RWPE1 (cell line): ENCODE measurements at places on chromosomes 12 and 14.

- DNase-seq, result no peak
Observed at GRCh38 chr12:93682846-93683261, 5.7 kb downstream of the CRADD start.

DNA sequence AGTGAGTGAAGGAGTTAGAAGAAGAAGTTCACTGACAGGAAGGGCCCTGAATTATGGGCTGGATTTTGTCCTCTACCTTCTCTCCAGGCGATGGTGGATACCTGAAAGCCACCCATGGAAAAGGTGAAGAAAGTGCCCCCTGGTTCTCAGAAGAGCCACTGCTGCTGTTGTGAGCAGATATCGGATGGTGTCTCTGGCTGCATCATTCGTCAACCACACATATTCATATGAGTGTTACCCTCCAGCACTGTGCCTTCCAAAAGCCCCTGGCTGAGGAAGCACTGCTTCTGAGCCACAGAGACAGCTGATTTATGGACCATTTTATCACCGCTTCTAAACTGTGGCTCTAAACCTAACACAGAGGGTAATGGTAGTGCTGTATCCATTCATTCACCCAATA is 2.0 kb upstream of the ACTN1 start:
- DNase-seq, result no peak

GRCh38 chr12:66587912-66588311 is 91.0 kb downstream of the GRIP1 start:
- DNase-seq, result no peak

DNA sequence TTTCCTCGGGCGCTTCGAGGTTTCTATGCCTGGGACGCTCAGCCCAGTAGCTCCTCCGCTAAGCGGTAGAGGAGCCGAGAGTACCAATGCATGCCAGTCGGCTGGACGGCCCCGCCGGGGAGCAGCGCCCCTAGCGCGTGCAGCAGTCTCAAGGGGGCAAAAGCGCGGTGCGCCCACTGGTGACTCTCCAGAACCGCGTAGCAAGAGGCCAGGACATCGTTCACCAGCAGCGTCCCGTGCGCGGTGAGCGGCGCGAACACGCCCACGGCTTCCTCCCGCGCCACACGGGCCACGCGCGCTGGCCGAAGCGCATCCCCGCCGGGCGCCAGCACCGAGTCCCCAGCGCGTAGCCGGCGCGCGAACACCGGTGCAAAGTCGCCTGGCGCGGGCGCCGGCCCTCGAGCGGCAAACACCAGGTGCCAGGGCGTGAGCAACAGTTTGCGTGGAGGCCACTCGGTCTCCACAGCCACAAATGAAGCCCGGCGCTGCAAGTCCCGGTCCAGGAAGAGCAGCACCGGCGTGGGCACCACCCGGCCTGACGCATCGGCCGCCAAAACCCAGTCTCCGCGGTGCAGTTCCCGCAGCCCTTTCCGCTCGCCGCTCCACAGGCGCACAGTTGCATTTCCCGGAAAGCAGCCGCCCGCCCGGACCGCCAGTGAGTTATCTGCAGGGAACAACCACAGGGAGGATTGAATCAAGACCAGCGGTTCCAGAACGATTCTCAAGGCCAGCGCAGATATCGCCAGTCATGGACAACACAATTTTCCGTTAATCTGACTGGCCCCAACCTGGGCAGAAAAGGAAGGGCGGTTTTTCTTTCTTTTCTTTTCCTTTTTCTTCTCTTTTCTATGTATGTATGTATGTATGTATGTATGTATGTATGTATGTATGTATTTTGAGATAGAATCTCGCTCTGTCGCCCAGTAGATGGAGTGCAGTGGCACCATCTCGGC is 4.5 kb downstream of the DHH start:
- DNase-seq, result no peak

DNA sequence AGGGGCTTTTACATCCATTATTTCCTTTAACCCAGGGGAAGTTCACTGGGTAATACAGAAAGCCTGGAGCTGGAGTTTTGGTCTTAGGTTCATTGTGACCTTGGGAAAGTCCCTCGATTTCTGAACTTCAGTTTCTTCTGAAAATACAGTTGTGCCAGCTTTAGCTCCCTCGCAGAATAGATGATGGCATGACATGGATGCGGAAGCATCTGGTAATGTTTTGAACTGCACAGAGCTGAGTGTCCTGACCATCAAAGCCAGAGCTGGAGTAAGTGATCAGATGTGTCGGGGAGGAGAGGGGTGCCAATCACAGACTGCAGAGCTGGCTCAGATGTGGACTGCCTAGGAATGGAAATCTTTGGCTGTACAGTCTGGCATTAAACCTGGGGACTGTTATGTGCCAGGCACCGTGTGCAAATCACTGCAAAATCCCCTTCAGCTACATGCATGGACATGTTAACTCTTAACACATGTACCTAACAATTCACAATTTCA is 180.9 kb downstream of the ETV6 start:
- no peak for DNase-seq

DNA sequence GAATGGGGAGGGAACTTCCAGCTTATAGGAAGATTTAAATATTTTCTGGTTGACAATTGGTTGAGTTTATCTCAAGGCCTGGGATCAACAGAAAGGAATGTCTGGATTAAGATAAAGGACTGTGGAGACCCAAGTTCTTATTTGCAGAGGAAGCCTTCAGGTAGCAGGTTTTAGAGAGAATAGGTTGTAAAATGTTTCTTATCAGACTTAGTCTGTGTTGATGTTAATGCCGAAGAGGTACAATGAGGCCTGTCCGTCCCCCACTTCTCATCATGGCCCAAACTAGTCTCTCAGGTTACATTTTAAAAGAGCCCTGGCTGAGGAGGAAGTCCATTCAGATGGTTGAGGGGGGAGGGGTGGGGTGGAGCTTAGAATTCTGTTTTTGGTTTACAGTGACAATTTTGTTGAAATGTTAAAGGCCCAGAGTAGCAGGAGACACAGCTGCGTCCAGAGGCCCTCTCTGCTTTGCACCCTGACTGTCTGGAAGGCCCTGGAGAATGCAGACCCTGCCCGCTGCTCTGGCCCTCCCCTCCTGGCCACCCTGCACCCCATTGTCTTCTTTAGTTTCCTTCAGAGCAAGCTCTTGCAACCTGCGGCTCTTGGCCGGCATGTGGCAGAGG is 672.5 kb upstream of the TMEM132C start:
- DNase-seq, result no peak

GRCh38 chr12:10705655-10706054 is 17.5 kb downstream of the YBX3 start:
- no peak for DNase-seq

DNA sequence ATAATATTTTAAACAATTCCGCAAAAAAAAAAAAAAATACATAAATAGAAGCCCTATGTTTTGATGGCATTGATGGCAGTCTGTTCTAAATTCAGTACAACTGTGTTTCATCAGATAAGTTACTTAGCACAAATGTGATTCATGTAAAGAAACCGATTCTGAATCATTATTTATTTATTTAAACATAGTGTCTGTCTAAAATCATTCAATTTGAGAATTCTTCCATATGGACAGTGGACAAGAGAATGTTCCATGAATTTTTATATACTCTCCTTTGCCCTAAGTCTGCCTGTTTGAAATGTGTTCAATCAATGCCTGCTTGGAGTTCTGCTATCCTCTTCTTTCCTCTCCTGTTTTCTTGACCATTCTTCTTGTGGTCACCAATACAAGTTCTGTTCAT is 126.5 kb downstream of the PDE3A start:
- no peak for DNase-seq

DNA sequence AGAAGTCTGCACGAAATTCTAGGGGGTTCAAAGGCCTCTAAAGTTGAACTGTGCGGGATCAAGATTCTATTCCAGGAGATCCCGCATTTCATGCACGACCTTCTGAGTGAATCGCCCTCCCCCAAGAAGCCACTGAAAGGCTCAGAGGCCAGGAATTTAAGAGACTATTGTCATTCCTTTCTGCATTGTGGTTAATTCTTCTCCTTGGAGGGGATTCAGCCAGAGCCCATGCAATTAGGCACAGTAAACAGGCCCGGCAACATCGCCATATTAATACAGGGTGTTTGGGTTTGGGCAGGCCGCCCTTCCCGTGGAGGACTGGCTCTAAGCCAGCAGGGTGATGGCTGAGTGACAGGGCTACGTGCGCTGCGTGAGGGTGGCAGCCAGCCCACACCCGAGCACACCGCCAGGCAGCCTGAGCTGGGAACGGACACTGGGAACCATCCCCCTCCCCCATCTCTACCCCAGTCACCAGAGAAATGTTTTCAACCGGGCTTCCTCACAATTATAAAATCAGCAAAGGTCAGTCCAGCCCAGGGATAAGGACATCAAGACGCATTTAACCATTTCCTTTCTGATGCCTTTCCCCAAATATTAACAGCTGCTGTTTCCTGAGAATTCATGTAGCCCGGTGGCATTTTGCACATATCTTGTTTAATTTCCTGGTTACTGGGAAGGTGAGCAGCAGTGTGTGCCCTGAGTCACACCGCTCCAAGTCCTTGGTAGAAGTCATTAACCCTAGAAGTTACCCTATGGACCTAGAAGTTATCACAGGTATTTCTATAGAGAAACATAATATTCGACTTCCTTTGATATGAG is 12.5 kb downstream of the EGLN3 start:
- no peak for DNase-seq
